ENCODE measurements at places on chromosomes 1 and 21. TPM values are rescaled to one million over a fixed set of nuclear protein-coding genes. Genes with fewer than 3 reads are reported as not detected.

DNA sequence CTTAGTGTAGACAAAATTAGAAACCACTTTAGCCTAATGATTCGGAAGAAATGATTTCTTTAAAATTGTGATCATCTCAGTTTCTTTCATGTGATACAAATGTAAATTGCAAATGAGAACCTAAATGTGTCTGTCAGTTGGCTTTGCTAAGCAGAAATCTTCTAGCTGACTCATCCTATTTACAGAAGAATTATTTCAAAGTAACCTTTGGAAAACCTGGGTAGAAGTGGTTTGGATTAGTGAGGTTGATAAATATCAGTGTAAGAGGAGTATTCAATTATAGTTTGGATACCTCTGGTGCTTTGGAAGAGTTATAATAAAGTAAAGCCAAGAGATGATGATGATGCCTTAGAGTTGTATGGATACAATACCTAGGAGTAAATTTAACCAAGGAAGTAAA is 37.4 kb downstream of the CC2D1B start:
- DNase-seq: no peak

GRCh38 chr1:118563981-118564951 is 379.2 kb upstream of the SPAG17 start:
- DNase-seq: no peak

DNA sequence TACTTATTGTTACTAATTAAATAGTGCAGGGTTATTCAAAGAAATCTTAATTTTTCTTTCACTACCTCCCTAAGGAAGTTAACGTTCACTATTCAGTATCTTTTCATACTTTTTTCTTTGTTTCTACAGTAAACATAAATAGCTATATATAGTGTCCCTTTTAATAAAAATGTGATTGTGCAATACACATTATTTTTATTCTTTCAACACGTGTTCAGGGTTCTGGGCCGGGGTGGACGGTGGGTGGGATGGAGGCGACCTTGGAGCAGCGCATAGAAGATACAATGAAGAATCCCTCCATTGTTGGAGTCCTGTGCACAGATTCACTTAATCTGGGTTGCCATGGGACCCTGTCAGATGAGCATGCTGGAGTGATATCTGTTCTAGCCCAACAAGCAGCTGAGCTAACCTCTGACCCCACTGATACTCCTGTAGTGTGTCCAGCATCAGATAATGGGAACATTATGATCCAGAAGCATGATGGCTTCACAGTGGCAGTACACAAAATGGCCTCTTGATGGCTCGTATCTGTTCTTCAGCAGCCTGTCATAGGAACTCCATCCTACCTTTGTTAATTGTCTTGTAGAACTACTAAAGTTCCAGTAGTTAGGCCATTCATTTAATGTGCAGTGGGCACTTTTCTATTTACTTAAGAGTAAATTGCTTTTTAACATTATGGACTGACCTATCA is 155.9 kb upstream of the L1TD1 start:
- no peak for DNase-seq

DNA sequence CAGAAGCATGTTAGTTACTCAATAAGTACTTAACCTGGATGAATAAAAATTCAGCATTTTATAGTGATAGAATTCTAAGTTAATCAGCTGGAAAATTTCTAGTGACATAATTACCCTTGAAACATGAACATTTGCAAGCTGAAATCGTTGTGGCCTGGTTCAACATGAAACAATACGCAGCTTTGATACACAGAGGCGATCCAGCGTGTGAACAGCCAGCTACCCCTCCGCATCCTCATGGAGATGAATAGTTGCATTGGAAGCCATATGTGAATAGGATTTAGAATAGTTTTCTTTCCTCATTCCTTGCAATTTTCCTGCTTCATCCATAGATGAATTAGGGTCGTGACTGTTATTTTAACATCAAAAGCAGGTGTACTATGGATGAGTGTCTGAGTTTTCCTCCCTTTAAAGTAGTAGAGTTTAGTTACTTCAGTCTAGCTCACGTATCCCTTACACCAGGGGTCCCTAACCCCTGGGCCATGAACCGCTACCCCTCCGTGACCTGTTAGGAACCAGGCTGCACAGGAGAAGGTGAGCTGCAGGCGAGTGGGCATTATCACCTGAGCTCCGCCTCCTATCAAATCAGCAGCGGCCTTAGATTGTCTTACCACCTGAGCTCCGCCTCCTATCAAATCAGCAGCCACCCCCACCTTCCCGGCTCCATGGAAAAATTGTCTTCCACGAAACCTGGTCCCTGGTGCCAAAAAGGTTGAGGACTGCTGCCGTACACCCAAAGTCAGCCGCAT is 6.2 kb upstream of the TARBP1 start:
- DNase-seq: no peak

DNA sequence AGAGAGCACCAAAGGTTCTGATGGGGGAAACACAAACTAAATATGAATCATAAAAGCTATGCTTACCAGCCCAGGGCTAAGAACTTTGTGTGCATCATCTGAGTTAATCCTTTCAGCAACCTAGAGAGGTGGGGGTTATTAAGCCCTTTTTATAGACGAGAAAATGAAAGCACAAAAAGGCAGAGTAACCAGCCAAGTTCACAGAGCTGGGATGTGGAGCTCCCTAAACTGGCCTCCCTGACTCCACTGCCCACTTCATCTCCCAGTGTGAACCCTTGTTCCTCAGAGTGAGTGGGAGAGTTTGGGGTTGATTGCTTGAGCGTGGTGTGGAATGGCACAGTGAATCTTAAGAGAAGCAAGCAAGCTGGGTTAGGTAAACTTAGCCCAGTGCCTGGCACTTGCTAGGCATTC is 10.8 kb upstream of the BCAR3 start:
- DNase-seq: no peak

DNA sequence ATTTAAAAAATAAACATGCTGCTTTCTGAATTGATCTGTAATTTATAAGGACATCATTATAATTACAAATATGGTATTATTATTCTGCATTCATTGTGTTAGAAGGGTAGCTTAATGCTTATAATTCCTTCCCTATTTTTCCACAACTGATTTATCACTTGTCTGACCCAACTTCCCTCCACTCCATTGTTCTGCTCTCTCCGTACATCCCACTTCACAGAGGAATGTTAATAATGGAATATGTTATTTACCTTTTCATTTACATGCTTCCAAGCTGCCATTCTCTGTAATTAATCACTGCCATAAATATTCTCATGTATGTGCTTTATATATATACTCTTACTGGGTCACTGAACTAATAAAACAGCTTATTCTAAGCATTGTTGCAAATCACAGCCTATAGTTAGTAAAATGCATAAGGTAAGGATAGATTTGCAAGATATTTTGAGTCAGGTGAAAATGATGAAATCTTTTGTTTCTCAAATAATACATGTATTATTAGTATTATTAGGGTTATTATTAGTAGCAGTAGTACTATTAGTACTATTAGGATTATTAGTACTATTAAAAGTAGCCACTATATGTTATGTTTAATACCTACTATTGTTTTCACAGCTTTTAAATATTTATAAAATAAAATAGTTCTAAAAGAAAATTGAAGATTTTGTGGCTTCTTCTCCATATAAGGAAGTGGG is 70.6 kb upstream of the NEK7 start:
- no peak for DNase-seq

GRCh38 chr1:15948091-15948591 is 27.8 kb downstream of the ZBTB17 start:
- DNase-seq: no peak

DNA sequence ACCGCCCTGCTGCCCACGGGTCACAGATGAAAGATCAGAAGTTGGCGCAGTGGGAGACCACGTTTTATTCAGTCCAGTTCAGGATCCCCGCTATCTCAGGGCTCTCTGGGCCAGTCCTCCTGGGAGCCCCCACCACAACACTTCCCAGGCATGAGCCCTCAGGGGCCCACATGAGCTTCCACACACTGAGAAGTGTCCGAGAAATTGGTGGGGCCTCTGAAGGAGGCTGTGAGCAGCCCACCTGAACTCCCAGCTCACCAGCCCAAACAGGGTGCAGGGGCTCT is 12.1 kb downstream of the TRIM46 start:
- no peak for DNase-seq

DNA sequence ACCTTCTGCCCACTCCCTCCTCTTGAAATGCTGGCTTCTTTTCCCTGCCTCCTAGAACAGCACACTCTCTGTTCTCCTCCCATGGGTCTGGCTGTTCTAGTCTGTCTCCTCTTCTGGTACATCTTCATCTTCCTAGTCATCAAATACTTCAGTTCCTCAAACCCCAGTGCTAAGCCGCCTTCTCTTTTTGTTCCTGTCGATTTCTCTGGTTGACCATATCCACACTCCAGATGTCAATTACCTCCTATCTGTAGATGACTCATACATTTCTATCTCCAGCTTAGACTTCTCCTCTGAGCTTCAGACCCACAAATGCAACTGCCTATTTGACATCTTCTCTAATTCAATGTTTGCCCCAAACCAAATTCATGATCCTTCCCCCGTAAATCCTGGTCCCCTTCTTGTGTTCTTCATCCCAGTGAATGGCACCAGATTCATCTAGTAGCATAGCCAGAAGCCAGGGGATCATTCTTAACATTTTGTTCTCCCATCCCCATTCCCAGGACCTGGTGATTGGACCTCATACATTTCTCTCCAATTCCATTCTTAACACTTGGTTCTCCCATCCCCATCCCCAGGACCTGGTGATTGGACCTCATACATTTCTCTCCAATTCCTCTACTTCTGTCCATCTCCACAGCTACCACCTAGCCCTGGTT is 35.9 kb downstream of the USP24 start:
- no peak for DNase-seq

DNA sequence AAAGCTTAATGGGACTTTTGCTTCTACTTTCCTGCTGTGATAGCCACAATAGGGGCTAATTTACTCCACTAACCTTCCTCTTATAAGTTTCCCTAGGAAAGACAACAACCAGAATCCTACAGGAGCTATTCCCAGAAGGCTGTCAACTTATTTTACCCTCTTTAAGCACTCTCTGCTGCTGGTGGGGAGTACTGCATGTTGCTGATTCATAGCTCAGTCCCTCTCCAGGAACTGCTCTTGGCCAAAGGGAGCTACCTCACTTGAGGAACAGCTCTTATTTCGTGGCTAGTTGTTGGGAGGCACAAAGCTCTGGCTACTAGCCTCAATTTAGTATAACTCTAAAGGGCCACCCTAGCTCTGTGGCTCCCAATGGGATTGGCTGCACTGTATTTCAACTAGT is 37.2 kb downstream of the ADSS2 start:
- DNase-seq: no peak

DNA sequence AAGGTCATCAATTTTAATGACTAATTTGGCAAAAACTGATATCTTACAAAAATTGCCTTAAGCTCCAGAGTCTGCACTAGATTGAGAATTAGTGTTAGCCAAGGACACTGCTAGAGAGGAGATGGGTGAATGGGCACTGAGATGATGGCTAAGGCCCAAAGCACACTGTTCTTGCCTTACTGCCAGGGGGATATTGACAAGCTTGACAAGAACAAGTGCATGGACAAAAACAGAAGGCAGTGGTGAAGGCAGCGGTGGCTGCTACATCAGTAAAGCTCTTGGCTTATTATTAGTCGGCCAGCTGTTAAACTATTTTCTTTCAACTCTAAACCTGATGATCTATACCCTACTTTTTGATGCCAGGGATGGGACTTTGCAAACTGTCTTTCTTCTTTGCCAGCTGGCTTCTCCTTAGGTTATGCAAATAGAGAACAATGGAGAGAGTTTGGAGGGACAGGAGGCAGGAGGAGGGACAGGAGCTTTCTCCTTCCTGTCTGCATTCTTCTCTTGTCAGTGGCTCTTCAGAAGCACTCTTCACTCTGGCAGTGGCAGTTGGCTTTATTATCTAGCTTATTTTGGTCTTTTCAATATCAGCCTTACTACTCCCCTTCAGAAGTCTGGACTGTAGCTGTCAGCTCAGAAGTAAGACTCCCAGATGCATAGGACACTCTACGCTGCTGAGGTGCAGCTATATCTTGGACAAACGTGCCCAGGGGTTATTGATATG is 853.5 kb upstream of the TMPRSS15 start:
- no peak for DNase-seq

DNA sequence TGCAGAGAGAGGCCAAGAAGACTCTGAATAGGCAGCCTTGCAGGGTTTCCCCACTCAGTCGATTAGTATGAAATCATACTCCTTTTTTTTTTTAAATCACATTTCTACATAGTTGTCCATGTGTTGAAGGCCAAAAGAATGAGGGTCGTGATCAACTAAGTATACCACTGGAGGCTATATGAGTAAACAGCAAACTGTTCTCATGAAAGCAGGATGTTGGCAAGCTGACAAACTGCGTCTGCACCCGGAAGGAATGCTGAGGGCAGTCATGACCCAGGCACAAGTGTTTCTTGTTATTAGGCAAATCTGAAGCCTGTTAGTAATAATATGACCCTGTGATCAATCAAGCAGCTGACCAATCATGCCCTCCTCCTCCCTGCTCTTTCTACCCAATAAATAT is 213.2 kb downstream of the USH2A start:
- no peak for DNase-seq

DNA sequence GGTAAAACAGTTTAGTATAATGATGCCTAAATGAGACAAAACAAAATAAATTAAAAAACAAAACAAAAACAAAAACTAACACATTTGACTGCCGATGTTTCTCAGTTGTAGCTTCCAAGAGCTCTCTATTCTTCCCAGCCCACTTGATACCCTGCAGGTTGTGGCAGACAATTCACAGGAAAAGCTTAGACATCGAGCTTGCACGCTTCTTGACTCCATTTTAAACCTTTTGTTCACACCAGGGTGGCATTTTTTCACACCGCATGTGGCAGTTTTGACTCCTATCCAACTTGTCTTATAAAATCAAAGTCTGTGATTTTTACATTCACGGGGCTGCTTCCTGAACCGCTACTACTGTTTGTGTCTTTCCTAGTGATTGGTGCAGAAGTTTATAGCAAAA is 575.9 kb downstream of the USP25 start:
- DNase-seq: no peak

- DNase-seq: no peak
These were observed 74.0 kb downstream of the NUF2 start for GRCh38 chr1:163395790-163396189.

- no peak for DNase-seq
These were observed 150.1 kb upstream of the ZNF644 start for GRCh38 chr1:91171898-91172297.

- DNase-seq: no peak
These were observed 53.5 kb downstream of the MRPL37 start for GRCh38 chr1:54253480-54253879.

- no peak for DNase-seq
These were observed 213.1 kb downstream of the PCP4 start for GRCh38 chr21:40080385-40080784.

Gene NFASC
- not detected for total RNA-seq

Gene REN
- total RNA-seq: not detected

Gene LHX8
- total RNA-seq: not detected

Gene CYP4Z1
- total RNA-seq: not detected

Gene FAM72B
- total RNA-seq: 17.8 TPM

Gene C2CD2
- 14.5 TPM for total RNA-seq

Gene MAN1C1
- 28.7 TPM for total RNA-seq

Gene FCRL5
- not detected for total RNA-seq

Gene WDR77
- 20.7 TPM for total RNA-seq

Gene SPATA21
- total RNA-seq: not detected

Gene SPRR2B
- not detected for total RNA-seq

Gene CELA3A
- total RNA-seq: not detected

Gene C1QC
- total RNA-seq: 5.1 TPM

Gene PDZK1
- 0.53 TPM for total RNA-seq

Gene MYOC
- total RNA-seq: not detected
